ENCODE measurements at places on chromosomes 11 and 22. TPM values are rescaled to one million over a fixed set of nuclear protein-coding genes. Genes with fewer than 3 reads are reported as not detected.

Gene CECR2
- total RNA-seq: 10.0 TPM

Gene EXT2
- total RNA-seq: 48.1 TPM

Gene NXPE4
- total RNA-seq: not detected

Gene SWAP70
- total RNA-seq: 49.0 TPM

Gene OR6Q1
- total RNA-seq: not detected

Gene ROBO4
- 16.8 TPM for total RNA-seq

Gene PHLDB1
- 93.1 TPM for total RNA-seq

Gene VSIG2
- total RNA-seq: 215 TPM

Gene CEP126
- 8.1 TPM for total RNA-seq

Data from ureter (tissue), 1 donor.